ENCODE measurements at places on chromosomes 5 and 9. TPM values are rescaled to one million over a fixed set of nuclear protein-coding genes. Genes with fewer than 3 reads are reported as not detected.
A peak's percentile ranks its signal among the peaks of the same experiment; 100 is the strongest.

DNA sequence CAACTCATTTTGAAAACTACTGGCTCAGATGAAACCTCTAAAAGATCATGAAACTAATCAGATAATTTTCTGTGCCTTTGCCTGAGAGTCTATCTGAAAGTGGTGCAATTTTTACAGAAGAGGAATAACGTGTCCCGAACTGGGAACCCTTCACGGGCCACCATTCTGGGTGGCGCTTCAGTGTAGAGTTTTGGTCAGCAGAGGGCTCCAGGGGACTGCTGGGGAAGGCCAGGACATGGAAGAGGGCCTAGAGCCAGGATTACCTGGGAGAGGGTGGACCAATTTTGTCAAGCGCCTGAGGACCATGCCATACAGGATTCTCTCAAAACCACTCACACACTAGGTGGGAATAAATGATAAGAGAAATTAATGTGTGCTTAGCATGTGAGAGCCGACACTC is 49.7 kb upstream of the PLEKHG4B start:
- no peak for DNase-seq

- no peak for DNase-seq
Observed at GRCh38 chr5:130350131-130350530, 445.9 kb downstream of the CHSY3 start.

DNA sequence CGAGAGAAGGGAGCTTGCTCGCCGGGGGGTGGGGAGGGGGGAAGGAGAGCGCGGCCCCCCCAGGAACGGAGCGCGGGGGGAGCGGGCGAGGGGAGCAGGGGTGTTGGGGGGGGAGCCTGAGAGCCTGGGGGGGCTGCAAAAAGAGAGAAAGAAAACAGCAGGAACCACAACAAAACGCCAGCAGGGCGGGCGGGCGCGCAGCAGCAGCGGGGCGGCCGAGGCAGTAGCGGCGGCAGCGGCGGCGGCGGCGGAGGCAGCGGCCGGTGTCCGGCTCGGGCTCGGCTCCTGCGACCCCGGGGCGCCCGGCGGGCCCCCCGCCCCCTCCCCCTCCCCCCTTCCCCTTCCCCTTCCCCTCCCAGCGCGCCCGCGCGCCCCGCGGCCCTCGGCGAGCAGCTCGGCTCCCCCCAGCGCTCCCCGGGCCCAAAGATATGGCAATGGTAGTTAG is 1.6 kb downstream of the NR2F1 start:
- no peak for DNase-seq

GRCh38 chr9:98777618-98778017 is 18.7 kb downstream of the ANKS6 start:
- no peak for DNase-seq

DNA sequence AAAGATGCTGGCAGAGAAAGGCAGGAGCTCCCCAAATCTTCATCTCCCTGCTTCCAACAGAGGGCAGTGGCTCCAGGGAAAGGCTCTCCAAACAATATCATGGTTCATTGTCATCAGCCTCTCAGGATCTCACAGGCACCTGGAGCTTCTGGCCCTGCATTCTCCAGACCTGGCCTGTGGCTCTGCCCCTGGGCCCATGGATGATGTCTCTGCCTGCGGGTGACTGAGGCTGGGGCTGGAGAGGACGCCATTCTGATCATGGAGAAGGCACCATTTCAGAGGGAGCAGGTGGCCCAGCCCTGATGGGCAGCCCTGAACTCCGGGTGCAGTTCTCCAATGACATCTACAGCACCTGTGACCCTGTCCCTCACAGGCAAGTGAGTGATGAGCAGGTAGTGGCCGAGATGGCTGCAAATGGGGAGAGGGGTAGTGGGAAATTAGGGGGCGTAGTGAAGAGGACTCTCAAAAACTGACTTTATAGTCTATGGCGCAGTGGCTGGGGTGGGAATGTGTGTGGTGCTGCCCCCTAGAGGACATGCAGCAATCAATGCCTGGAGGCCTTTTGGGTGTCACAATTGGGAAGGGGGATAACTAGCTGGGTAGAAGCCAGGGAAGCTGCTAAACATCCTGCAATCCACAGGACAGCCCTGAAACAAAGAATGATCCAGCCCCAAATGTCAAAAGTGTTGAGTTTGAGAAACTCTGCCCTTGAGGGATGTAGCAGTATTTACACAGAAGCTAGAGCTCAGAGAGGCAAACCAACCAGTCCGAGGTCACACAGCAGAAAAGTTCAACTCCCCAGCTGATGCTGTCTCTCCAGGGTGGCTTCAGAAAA is 3.2 kb downstream of the SH3PXD2B start:
- DNase-seq = peak; percentile 80

- DNase-seq = no peak
Observed at GRCh38 chr5:168696611-168697010, 117.4 kb upstream of the PANK3 start.

SLC38A9 gene
- total RNA-seq = 13.9 TPM

DNA sequence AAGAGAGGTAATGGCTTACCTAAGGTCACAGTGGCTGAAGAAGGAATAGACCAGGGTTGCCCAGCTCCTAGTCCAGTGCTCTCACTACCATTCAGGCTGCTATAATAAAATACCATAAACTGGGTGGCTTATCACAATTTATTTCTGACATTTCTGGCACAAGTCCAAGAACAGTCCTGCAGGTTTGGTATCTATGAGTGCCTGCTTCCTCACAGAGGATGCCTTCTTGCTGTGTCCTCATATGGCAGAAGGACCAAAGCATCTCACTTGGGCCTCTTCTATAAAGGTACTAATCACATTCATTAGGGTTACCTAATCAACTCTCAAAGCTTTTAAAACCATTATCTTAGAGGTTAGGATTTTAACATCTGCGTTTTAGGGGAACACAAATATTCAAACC is 17.2 kb downstream of the STARD4 start:
- no peak for DNase-seq

- DNase-seq = peak; percentile 93
Observed at GRCh38 chr9:131635285-131635684, 90.0 kb downstream of the PRRT1B start.
